AG09309 (cell line): ENCODE measurements at places on chromosomes 2 and 18.

- no peak for DNase-seq
Measured at GRCh38 chr18:3294435-3295080, 32.6 kb downstream of the MYL12B start.

GRCh38 chr2:9102861-9103662 is 99.6 kb upstream of the MBOAT2 start:
- DNase-seq, result no peak

- DNase-seq, result no peak
Measured at GRCh38 chr2:20302019-20302418, 48.6 kb downstream of the PUM2 start.

GRCh38 chr2:55771612-55772011 is 78.0 kb upstream of the PNPT1 start:
- no peak for DNase-seq

DNA sequence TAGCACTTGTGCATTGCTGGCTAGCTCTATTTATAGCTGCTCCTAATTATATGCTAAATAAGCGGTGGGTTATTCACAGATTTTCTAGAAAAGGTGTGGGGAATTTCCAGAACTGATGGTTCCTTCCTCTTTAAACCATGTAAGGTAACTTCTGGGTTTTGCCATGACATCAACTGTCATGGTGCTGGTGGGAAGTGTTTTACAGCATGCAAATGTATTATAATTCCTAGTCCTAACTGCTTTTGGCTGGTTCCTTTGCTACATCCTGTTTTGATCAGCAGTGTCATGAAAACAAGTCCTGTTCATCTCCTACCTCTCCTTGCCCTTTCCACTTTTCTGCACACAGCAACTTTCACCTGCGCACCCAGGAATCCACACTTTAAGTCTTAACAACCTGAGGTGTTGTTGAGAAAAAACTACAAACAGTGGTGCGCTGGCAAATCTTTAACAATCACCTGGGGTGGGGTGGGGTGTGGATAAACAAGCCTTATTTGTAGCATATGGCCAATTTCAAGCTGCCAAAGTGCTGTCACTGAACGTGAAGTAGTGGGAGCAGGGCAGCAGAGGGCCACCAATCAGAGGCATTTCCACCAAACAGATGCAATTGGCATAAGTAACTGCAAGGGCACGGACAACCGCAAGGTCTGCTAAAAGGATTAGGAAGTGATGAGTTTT is 33.4 kb upstream of the SKOR2 start:
- no peak for DNase-seq

DNA sequence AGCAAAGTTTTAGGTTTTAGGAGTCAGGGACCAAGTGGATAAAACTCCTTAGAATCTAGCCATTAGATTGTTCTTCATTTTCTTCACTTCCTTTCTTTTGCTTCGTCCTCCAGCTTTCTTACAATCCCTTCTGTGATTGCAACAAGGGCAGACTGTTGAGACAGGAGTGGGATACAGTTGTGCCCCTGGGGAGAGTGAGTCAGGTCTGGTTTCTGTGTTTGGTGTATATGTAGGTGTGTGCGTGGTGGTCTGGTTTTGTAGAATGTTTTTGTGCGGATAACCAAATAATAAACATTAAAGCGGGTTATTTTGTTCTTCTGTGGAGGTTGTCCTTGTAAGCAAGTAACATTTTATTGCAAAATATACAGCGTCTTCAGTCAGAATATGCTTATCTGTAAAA is 7.3 kb downstream of the INSIG2 start:
- no peak for DNase-seq

DNA sequence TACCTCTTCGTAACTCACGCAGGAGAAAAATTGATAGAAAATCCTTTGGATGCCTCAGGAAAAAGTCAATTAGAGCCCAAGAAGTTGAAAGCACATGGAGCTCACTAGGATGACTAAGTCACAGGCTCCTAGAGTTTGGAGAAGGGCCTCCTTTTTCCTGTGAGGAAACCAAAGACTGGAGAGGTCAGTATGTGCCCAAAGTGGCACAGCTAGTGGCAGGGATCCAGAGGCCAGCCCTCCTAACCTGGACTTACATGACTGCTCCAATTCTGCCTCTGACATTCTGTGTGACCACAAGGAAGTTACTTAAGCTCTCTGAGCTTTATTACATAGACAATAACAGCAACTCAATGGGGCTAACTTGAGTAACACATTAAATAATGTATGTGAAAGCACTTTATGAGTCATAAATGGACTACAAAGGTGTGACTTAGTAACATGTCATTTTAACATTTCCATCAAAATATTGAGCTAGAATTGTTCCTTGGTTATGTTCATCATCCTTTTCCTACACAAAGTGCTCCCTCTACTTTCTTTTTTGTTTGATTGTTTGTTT is 91.6 kb downstream of the DHRS9 start:
- no peak for DNase-seq

DNA sequence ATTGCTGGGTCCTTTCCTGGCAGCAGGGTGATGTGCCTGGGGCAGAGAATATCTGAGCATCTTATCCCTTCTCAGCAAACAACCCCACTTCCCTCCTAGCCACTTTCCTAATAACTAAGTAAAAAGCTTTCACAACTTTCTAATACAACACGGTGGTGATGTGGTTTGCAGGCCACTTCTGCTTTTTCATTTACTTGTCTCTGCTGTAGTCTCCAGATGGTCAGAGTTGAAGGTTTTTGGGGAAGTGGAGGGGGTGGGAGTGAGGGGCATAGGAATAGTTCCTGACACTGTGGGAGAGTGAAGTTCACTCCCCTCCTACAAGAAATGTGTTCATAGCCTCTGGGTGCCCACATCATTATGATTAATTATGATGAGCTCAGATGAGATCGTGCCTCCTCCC is 11.6 kb downstream of the OXER1 start:
- DNase-seq, result no peak

DNA sequence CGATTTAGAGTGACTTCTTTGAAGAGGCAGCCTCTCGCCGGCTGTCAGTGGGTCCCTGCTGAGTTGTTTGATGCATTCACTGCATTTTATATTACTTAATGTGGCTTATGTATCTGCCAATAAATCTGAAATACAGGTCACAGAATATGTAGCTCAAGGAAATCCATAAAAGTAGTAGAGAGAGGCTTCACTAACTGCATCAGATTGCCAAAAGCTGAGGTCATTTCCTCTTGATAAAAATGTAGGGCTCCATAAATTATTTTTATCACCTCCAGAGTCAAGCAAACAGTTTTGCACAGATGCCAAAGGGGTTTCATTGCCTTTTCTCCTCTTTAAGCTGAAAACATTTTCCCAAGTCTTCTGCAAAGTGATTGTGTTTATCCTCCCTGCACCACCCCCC is 36.5 kb upstream of the CCDC93 start:
- DNase-seq, result no peak

GRCh38 chr2:121185571-121186074 is 99.4 kb downstream of the TFCP2L1 start:
- DNase-seq, result no peak

GRCh38 chr2:17311771-17312511 is 206.3 kb downstream of the RAD51AP2 start:
- DNase-seq, result no peak

DNA sequence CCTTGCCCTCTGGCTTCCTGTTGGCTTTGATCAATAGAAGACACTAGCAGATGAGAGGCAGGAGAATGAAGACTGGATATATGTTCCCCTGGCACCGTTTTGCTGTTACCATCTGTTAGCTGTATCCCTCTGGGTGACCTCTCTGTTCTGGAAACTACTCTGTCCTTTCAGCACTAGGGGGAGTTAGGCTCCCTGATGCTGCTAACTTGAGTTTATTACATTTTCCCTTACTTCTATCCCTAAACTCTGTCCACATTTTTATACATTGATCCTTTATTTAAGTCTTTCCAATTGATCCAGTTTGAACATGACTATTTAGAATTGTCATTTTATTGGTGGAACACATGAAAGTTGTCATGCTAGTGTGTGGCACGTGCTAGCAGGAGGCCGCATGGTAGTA is 1014.3 kb upstream of the CDH2 start:
- no peak for DNase-seq

- no peak for DNase-seq
Measured at GRCh38 chr2:29950481-29950880, 29.1 kb upstream of the ALK start.

DNA sequence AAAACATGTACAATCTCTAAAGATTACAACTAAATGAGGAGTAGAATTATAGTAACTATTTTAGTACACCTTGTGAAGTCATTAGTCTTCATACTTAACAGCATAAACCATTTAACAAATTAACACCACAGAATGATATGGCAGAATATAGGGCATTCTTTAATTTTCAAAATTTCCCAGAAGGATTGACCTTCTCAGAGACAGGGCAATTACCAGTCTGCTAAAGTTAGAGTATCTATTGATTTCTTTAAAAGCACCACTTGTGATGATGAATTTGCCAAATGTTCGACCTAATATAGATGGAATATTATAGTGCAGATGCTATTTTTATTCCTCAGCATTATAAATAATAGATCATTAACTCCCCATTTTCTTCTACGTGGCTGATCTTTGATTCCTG is 192.6 kb downstream of the DPP4 start:
- no peak for DNase-seq
